ENCODE measurements at places on chromosomes 3 and 15.

GRCh38 chr3:8363200-8363599 lies 138.4 kb upstream of the LMCD1 start:
- H3K36me3 ChIP-seq, result no peaks in the 10 kb centered on the region
- no peaks in the 10 kb centered on the region for H3K27me3 ChIP-seq
- no peak for DNase-seq
- no peak overlapping the region for H3K27ac ChIP-seq

DNA sequence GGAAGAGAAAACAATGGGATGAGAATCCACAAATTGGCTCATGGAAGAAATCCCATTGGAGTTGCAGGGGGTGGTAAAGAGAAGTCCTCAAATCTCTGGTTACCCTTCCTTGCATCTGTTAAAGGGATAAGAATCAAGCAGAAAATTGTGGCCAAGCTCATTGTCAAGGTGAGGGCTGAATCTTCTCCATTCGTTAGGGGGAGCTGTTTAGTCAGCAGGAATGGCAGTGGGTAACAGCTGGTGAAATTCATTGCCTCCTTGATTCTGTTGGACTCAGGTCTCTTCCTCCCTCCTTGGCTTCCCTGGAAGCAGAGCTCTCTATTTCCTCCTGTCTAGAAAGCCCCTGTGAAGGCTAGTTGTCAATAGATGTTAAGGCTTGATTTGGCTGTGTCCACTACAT lies 343.1 kb upstream of the SEMA6D start:
- H3K4me1 ChIP-seq, result no peaks in the 10 kb centered on the region
- no peak overlapping the region for H3K4me3 ChIP-seq
- H3K27me3 ChIP-seq, result no peaks in the 10 kb centered on the region
- DNase-seq, result no peak
- no peaks in the 10 kb centered on the region for H3K36me3 ChIP-seq
- no peak overlapping the region for H3K27ac ChIP-seq

DNA sequence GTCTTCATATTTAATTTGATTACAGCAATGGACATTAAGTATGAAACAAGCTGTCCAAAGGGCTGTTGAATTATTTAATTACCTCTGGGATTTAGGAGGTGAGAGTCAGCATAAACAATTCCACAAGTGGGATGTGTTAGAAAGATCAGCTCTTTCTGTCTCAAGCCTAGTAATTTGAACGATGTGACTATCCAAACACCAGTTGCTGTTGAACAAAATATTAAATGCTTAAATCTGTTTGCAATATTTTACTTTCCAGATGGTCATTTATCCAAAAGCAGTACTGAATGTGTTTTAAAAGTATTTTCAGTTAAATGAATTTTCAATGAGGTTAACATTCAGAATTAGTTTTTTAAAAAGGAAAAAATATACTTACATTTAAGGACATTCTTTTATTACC lies 12.7 kb downstream of the KCNAB1 start:
- H3K4me3 ChIP-seq, result no peak overlapping the region
- DNase-seq, result no peak
- H3K27me3 ChIP-seq, result no peaks in the 10 kb centered on the region
- H3K27ac ChIP-seq, result no peak overlapping the region
- peaks cover 5% of the 10 kb centered on the region for H3K4me1 ChIP-seq
- no peaks in the 10 kb centered on the region for H3K36me3 ChIP-seq

DNA sequence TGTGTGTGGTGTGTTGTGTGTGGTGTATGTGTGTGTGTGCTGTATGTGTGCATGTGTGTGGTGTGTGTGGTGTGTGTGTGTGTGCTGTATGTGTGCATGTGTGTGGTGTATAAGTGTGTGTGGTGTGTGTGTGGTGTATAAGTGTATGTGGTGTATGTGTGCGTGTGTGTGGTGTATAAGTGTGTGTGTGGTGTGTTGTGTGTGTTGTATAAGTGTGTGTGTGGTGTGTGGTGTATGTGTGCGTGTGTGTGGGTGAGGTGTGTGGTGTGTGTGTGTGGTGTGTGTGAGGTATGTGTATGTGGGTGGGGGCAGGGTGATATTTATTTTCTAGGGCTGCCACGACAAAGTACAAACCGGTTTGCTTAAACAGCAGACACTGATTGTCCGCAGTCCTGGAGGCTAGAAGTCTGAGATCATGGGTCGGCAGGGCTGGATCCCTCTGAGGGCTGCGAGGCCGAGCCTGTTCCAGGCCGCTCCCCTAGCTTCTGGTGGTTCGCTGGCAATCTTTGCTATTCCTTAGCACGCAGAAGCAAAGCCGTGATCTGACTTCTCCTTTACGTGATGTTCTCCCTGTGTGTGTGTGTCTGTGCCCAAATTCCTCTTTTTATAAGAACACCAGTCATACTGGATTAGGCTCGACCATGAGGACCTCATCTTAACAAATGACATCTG lies 160.2 kb downstream of the XXYLT1 start:
- no peak overlapping the region for H3K27ac ChIP-seq
- DNase-seq, result no peak

DNA sequence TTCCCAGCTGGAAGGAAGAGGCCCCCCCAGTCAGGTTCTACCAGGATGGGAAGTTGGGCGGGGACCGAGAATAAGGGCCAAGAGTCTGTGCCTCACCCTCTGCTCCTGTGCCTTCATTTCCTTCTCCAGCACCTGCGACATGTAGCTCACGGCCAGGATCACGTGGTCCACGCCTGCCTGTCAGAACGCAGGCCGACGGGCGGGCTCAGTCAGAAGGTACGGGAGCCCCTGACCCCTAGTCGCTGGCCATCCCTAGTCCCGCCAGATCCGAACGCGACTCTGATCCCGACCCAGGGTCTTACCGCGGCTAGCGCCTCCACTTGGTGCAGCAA lies 489 bp downstream of the GMPPB start:
- H3K27me3 ChIP-seq, result no peaks in the 10 kb centered on the region
- peak; percentile 82 for DNase-seq

GRCh38 chr3:42711491-42712343 lies 9.1 kb upstream of the HHATL start:
- H3K36me3 ChIP-seq, result no peaks in the 10 kb centered on the region
- H3K27ac ChIP-seq, result peak overlapping the region; percentile 68
- no peak for DNase-seq

Data from thyroid gland (tissue), 4 donors.